ENCODE measurements at places on chromosomes 2 and 18.
A peak's percentile ranks its signal among the peaks of the same experiment; 100 is the strongest.

DNA sequence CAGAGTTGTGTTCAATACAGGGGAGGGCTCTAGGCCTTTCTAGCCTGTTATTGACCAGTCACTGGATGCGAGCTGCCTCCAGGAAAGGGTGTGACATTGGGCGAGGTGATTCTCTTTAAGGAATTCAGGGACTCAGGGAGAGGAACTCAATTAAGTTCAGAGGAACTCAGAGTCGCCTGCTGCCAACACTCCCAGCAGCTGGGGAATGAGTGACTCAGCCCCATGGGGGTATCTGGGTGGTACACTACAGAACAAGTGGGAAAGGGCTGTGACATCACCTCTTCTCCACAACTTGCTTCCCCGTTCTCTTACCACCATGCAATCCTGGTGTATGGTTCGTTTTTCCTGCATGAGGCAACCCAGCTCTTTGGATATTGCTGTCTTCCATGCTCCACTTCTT, 50.4 kb upstream of the CYRIA start:
- DNase-seq, result no peak

DNA sequence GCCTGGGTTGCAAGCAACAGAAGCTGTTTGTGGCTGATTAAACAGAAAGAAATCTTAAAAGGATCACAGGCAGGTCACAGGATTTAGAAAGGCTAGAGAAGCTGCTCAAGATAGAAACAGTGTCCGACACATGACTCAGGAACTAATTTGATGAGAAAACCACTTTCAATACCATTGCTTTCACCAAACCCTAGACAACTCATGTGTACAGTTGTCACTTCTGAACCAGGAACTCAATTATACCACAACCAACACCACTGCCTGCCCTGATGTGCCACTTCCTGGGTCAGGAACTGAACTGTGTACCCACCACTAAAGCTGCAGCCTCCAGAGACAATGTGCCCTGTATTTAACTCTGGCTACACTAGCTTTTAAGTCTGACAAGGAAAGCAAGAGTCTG, 56.0 kb downstream of the TMEM247 start:
- no peak for DNase-seq

- no peak for DNase-seq
These were observed 32.5 kb upstream of the ACAA2 start for GRCh38 chr18:49845629-49846360.

GRCh38 chr18:72820571-72820970, 47.2 kb downstream of the NETO1 start:
- no peak for DNase-seq

DNA sequence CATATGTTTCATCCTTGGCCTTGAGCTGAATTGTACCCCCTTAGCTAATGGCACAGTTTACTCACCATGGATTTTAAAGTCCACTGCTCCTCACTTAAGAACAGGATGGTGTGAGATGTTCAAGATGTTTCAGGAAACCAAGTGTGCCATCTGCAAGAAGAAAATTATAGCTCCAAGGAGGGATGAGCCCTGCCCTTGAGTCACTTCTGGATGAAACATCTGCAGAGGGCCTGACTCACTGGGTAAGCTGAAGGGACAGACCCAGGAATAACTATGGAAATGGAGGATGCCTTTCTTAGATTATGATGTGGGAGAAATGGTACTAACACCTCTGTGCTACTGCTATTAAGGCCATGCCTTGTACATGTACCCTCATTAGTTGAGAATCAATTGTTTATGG, 6.4 kb downstream of the MARS2 start:
- no peak for DNase-seq

DNA sequence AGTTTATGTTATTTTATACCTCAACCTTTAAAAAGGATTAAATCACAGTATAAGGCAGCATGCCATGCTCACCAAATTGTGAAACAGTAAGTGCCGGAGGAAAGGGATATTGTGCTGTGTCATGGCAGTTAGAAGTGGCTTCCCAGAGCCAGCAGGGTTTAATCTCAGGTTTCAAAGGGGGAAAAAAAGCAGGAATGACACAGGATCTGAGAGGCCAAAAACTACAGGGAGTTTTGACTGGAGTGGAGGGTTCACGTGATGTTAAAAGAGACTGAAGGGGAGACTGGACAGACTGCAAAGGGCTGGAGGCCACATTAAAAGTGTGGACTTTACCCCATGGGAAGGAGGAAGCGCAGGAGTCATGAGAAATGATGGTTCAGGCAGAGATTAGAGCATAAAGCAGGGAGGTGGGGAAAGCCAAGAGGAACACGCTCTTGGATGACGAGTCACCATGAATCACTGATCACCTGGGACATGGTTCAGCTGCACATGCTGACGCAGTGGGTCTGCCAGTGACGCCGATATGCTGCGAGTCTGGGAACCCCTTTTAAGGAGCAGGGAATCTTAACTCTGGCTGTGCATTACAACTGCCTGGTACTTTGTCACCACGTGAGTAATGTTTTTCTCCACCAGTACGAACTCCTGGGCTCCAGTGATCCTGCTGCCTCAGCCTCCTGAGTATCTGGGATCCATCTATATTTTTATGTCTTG, 6.1 kb downstream of the CHMP1B start:
- peak; percentile 96 for DNase-seq

- DNase-seq, result peak; percentile 81
These were observed 1795.7 kb upstream of the PIK3C3 start for GRCh38 chr18:40159141-40160017.

DNA sequence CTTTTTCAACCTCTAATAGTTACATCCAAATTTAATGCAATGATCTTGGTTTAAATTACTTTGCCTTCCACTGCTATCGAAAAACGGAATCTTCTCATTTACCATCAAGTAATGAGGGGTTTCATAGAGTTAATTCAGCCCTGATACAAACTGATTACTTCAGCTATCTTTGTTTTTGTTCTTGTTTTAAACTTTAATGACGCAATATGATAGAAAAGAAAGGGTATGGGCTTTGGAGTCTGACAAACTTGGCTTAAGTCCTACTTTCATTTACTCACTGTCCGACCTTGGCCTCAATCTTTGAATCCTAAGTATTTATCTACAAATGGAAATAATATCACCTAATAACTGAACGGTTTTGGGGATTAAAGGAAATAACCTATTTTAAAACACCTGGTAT, 16.1 kb downstream of the ADAM17 start:
- peak; percentile 46 for DNase-seq

DNA sequence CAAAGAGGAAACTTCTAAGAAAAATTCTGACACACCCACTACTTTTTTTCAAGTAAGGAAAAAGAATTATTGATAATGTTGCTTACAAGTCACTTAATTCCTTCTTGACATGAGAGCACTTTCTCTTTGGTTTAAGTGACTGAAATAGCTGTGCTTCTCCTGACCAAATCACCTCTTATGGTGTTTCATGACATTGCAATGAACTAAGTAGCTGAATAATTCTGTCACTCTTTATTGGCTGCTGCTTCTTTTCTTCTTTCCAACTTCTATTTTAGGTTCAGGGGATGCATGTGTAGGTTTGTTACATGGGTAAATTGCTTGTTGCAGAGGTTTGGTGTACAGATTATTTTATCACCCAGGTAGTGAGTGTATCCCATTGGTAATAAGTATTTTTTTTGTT, 447.6 kb upstream of the NETO1 start:
- DNase-seq, result no peak

GRCh38 chr2:72612614-72613160, 213.1 kb downstream of the EXOC6B start:
- DNase-seq, result no peak

- DNase-seq, result peak; percentile 23
These were observed 238.9 kb downstream of the XIRP2 start for GRCh38 chr2:167127135-167127534.

GRCh38 chr2:43484323-43484930, 111.4 kb downstream of the THADA start:
- DNase-seq, result peak; percentile 90

GRCh38 chr18:48292229-48292628, 117.0 kb downstream of the ZBTB7C start:
- DNase-seq, result no peak

GRCh38 chr2:64234150-64234549, 89.9 kb upstream of the PELI1 start:
- DNase-seq, result no peak

GRCh38 chr2:154762638-154763037, 64.1 kb downstream of the KCNJ3 start:
- DNase-seq, result no peak

- peak; percentile 22 for DNase-seq
These were observed 56.1 kb downstream of the DYNAP start for GRCh38 chr18:54647176-54647575.

DNA sequence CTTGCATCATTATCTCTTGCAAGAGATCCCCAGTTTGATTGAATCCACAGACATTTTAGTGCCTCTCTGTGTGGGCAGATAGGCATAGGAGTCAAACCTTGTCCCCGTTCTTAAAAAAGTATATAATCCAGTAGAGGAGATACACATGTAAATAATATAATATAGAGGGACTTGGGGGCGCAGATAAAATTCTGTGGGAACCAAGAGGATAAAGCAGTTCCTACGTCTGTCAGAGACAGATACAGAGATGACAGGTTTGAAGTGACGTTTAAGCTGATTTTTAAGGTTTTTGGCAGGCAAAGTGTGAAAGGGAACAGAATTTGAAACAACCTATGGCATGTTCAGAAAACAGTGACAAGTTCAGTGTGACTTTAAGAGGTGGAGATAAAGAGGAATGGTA, 63.1 kb downstream of the CAB39 start:
- DNase-seq, result no peak

GRCh38 chr2:14778015-14778414, 145.5 kb downstream of the LRATD1 start:
- DNase-seq, result no peak

- no peak for DNase-seq
These were observed 2.8 kb downstream of the TEX51 start for GRCh38 chr2:126901459-126901858.

DNA sequence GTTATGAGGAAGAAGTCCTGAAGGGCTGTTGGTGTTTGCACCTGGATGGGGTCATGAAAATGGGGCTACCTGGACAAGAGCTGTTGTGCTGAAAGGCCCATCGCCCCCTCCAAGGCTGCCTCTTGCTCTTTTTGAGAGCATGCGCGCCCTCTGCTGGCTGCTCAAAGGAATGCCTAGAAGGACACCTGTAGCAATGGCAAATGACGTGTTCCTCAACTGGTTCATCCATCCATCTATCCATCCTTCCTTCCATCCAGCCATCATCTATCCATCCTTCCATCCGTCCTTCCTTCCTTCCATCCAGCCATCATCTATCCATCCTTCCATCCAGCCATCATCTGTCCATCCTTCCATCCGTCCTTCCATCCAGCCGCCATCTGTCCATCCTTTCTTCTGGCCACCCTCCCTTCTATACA, 17.2 kb upstream of the RPL31 start:
- DNase-seq, result peak; percentile 87

GRCh38 chr18:42782929-42783328, 332.6 kb downstream of the RIT2 start:
- DNase-seq, result no peak

GRCh38 chr2:145325485-145325884, 805.6 kb upstream of the ZEB2 start:
- DNase-seq, result no peak

GRCh38 chr18:13603304-13604019, 122.9 kb downstream of the FAM210A start:
- no peak for DNase-seq

- DNase-seq, result no peak
These were observed 1579.0 kb upstream of the NXPH2 start for GRCh38 chr2:140359056-140359771.

DNA sequence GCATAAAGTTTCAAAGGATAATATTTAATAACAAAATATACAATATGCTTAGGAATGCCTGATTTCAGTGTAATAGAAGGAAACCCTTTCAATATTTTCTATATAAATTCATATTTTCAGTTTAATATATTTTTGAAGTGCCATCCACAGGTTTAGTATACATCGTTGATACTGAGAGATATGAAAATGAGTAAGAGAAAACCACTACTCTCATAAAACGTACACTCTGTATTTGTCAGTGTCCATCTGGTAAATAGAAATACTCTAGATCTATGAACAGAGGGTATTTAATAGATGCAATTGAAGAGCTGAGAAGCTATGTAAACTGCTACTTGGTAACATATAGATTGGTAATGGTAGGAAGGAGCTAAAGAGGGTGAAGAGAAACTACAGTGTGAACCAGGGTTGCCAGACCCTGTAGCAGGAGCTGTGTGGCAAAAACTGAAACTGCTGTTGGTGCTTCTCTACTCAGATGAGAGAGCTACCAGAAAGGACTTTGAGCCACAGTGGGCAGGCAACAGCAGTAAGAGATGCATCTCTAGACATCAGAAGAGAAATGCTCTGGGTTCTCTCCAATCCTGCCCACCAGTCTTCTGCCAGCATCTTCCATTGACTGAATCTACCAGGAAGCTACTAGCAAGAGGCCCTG, 187.4 kb downstream of the CCDC102B start:
- no peak for DNase-seq

DNA sequence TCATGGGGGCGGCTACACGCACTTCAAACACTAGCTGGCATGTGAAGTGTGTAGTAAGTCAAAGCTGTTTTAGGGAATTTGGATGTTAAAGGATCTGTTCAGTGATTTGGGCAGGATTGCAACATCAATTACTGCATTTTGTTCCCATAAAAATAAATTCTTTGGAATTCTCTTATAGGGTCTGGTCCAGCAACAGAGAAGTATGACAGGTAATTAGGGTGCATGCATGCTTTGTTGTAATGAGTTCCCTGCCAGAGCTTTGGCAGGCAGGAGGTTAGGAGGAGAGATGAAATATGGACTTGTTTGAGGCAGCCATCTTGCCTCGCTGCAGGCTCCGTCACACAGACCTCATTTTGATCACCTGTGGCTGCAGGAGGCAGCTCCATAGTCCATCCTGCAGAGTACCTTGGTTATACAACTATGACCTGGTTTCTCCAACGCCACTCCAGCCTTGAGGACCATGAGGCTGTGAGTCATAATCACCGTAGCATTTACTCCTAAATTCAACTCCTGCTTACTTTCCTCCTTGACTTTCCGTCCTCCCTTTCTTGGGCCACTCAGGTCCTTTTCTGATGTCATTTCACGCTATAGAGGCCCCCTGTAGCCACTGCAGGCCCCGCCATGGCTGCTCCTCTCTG, 26.5 kb upstream of the EML4 start:
- no peak for DNase-seq

DNA sequence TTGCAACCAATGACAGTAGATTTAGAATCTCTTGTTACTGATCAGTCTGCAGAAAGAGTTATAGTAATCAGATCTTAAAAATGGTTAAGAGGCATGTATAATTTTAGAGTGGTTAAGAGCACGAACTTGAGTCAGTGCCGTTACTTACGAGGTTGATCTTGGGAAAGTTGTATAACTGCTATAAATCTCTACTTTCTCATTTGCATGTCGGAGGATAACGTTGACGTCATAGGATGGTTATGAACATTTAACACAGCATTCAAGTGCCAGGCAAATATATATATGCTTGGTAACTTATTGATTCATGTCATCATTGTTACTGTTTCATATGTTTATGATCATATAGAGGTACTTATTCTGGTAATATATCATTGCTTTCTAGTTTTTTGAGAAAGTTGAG, 146.2 kb downstream of the ARHGAP28 start:
- no peak for DNase-seq

GRCh38 chr2:41829052-41829451, 218.8 kb upstream of the PKDCC start:
- DNase-seq, result no peak

Measured in dermis blood vessel endothelial cell (primary cell).